ENCODE measurements at places on chromosomes 12 and 14.

- DNase-seq = no peak
Observed at GRCh38 chr14:87935081-87935828, 57.7 kb downstream of the GALC start.

DNA sequence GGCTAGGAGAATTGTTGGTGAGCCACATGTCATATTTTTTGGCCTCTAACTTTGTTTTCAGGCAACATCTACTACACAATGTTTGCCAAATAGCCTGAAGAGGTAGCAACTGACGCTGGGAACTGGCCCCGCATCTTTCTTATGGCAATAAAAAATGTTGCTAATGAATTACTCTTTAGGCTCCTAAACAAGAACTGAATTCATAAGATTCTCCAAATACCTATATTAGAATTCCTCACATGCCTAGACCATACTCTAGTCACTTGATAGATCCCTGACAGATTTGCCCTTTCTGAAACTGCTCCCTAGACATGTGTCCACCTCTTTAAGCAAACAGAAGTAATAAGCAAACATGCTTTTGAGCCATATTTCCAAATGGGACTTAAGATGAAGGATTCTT lies 209.0 kb upstream of the ATXN7L3B start:
- DNase-seq = no peak

GRCh38 chr14:100871234-100872186 lies 32.0 kb downstream of the RTL1 start:
- no peak for DNase-seq

- DNase-seq = no peak
Observed at GRCh38 chr12:106866426-106867080, 89.2 kb upstream of the TMEM263 start.

GRCh38 chr12:130452546-130452945 lies 114.9 kb downstream of the PIWIL1 start:
- no peak for DNase-seq

- DNase-seq = no peak
Observed at GRCh38 chr14:77722301-77722700, 14.4 kb downstream of the SLIRP start.

DNA sequence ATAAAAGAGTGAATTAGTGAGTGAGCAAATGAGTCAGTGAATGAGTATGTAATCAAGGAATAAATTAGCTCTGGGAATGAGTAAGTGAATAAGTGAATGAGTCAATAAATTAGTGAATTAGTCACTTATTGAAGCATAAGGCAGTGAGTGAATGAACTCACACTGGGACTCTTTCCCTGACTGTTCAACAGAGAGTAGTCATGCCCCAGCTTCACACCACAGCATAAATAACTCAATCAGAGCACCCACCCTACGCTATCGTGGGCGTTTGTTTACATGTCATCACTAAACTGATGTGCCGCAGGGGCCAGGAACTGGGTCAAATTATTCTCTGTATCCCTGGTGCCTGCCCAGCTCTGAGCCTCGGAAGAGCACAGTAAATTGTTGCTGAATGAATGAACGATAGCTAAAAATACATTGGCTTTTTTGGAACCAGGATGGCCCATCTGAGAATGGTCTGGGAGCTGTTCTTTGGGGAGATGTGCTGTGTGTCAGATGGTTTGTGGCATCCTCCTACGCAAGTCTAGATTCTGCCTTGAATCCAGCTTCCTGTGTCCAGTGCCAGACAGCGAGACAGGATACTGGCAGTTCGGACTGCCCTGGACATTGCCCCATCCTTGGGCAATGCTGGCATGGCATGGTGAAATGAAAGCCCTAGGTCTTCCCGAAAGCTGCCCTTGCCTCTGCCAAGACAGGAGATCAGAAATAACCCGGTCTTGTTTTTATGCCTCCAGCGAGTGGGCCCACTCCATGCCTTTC lies 98.0 kb upstream of the RTL1 start:
- no peak for DNase-seq

- DNase-seq = no peak
Observed at GRCh38 chr12:124836759-124837158, 26.9 kb downstream of the SCARB1 start.

GRCh38 chr12:57892232-57892972 lies 45.9 kb upstream of the CTDSP2 start:
- DNase-seq = no peak

GRCh38 chr14:103685276-103686211 lies 29.7 kb downstream of the XRCC3 start:
- DNase-seq = no peak

GRCh38 chr12:96193725-96194575 lies at the start of gene ELK3:
ELK3 (plus strand) TSS chr12:96194375.
- no peak for DNase-seq

- peak; percentile 6 for DNase-seq
Observed at GRCh38 chr12:77746096-77746495, 84.6 kb upstream of the NAV3 start.

- DNase-seq = no peak
Observed at GRCh38 chr12:49260166-49260565, 4.7 kb upstream of the TUBA1C start.

DNA sequence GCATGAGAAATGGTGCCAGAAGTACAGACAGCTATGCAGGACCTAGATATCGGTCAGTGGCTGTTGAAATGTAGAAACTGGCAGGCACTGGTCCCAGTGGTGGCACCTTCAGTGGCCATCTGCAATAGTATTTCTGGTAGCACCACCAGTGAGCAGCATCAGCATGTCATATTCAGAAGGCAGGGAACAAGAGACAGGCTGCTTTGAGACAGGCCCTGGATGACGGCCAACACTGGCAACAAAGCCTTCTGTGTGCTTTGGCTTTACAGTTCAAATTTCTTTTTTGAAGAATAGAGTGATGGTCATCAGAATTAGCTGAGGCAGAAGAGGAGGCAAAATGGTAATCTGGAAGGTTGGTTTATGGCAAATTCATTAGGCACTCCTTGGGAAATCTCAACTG lies 273.4 kb upstream of the SLC16A7 start:
- DNase-seq = no peak

GRCh38 chr12:104683831-104684503 lies 227.2 kb downstream of the CHST11 start:
- DNase-seq = no peak

GRCh38 chr12:75508159-75508558 lies 3.2 kb downstream of the KRR1 start:
- no peak for DNase-seq

GRCh38 chr12:106331599-106331998 lies 25.9 kb upstream of the POLR3B start:
- DNase-seq = no peak

- DNase-seq = no peak
Observed at GRCh38 chr14:60133487-60133886, 31.7 kb downstream of the DHRS7 start.

Measured in left renal pelvis (tissue), 4 donors.